ENCODE measurements at places on chromosomes 11 and 22.

GRCh38 chr11:77371646-77372045, 70.2 kb upstream of the GDPD4 start:
- DNase-seq, result no peak

DNA sequence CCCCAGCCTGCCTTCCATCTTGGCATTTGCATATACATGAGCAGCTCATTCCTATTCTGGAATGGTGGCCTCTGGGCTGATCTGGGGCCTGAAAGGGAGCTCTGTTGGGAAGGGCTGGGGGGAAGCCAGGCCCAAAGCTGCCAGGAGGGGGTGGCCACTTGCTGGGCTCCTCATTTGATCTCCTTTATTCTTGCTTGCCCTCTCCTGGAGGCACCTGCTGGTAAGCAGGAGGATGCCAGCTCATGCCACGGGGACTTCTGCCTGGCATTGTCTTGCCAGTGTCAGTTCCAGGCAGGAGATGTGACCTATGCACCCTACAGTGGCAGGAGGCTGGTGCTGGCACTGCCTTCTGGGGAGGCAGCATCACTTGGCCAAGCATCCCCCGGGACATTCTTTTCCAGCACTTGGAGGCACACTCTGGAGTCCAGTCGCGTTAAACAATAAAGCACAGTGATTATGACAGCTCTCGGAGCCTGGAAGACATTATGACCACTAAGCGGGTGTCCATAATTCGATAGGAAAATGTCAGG, 128.3 kb downstream of the NTM start:
- no peak for DNase-seq

- no peak for DNase-seq
Observed at GRCh38 chr11:2273311-2273710, 2.9 kb upstream of the ASCL2 start.

DNA sequence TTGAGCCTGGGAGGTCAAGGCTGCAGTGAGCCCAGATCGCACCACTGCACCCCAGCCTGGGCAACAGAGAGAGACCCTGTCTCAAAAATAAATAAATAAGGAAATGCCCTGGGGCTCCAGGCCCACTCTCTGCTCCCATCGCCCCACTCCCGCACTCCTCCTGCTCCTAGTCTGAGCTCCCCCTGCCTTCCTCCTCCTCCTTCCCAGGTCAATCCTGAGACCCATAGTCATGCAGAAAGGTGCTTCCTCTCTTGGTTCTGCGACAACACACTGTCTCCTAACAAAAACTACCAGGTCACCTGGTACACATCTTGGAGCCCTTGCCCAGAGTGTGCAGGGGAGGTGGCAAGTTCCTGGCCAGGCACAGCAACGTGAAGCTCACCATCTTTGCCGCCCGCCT, 6.9 kb upstream of the APOBEC3G start:
- no peak for DNase-seq

DNA sequence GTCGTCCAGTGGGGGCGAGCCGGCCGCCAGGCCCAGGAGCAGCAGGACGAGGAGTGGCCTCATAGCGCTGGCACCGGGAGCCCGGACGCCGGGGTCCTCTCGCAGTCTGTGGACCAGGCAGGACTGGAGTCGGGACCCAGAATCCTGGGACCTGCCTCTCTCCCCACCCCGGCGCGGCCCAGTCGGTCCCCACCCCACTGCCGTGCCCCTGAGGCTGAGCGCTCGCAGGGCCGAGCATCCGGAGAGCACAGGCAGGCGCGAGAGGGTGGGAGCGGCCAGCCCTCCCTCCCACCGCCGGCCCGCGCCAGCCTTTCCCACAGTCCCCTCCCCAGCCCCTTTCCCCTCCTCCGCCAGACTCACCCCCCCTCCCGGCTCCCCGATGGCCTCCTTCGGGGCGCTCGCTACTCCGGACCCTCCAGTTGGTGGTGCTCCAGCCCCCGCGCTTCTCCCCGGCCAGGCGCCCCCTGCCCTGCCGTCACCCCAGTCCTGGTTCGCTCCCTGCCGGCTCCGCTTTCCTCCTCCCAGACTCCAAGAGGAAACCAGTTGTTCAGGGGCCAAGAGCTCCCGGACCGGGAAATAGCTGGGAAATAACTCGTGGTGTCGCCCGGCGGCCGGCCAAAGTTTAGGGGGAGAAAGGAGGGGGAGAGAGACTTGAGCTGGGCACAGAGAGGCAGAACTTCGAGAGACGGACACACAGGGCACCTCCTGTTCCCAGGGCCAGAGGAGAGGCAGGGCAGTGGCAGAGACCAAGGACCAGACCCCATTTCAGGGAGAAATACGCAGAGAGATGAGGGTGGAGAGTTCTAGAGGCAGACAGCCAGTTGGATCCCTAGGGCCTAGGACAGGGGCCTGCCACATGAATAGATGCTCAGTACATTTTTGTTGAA, at the start of gene C1QTNF5:
TSS of gene C1QTNF5 (minus strand) at position 549 of the 887 bp plus-strand sequence. CDS start at position 63, 486 bp downstream.
- DNase-seq, result no peak

- DNase-seq, result no peak
Observed at GRCh38 chr11:131506348-131506747, 135.9 kb downstream of the NTM start.

- DNase-seq, result no peak
Observed at GRCh38 chr22:24165673-24166072, 15.6 kb upstream of the SUSD2 start.

- DNase-seq, result no peak
Observed at GRCh38 chr11:116467823-116468222, 305.0 kb downstream of the BUD13 start.

- no peak for DNase-seq
Observed at GRCh38 chr11:62713343-62713742, 5.9 kb downstream of the GNG3 start.

GRCh38 chr11:117183724-117184349, 5.3 kb downstream of the SIDT2 start:
- no peak for DNase-seq

DNA sequence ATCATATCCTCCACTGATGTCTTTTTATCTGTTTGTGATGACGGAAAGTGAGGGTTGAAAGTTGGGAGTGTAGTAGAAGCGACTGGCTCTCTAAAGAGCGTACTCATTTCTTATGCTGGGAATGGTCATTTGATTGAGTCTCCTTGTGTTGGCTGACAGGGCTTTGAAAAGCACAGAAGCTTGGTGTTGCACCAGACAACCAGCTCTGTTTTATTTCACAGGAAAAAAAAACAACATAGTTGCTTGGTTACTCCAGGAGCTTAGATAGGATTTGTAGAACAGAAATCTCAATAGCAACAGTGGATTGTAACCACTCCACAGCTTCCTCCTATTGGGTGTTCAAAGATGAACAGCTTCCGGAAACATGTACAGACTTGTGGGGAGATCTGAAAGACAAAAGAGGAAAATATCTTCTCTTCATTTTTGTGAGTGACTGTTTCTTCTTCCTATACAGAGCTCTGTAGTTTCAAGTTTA, 2.7 kb downstream of the RBM14 start:
- DNase-seq, result no peak
